AG04450 (cell line): ENCODE measurements at places on chromosomes 12 and 14.
A peak's percentile ranks its signal among the peaks of the same experiment; 100 is the strongest.

GRCh38 chr14:101054671-101055070, 151.1 kb upstream of the RTL1 start:
- DNase-seq, result no peak

DNA sequence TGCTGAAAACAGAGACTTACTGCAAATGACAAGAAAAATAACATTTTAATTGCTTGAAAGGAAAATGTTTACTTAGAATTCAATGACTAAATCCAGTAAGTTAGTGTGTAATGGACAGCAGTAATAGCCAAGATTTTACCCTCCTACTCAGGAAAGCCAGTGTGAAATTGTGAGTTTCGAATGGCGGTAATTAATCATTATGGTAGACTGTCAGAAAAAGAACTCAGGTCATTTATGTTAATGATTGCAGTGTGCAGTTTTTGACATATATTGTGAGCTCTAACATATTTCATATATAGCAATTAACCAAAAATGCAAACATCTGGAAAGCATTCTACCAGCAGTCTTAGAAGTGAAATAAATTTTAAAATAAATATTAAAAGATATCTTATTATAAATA, 60.3 kb downstream of the PDZRN4 start:
- no peak for DNase-seq

GRCh38 chr12:100154474-100155247, 12.0 kb upstream of the BLTP3B start:
- no peak for DNase-seq

GRCh38 chr14:50354527-50354926, 42.2 kb downstream of the CDKL1 start:
- no peak for DNase-seq

GRCh38 chr14:36268121-36268520, 52.3 kb downstream of the MBIP start:
- no peak for DNase-seq

DNA sequence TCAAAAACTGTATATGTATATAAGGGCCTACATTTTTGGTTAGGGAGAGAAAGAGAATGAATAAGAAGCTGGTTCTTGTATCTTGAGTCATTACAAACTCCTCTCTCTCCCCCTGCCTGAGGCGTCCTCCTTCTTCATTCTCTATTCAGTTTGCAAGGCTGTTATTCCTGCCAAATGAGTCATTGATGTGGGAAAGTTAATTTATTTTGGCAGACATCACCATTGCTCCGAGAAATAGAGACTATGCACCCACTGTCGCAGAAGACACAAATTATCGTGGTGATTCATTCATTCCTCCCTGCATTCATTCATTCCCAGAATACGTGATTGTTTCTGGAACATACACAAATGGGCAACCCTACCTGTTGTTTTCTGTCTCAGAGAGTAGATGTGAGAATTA, 112.5 kb upstream of the MED13L start:
- peak; percentile 85 for DNase-seq

GRCh38 chr12:79115743-79116142, 251.2 kb downstream of the SYT1 start:
- no peak for DNase-seq

- no peak for DNase-seq
These were observed 287.1 kb upstream of the G2E3 start for GRCh38 chr14:30271811-30272323.

- no peak for DNase-seq
These were observed 364.9 kb upstream of the GARIN6 start for GRCh38 chr12:99282624-99283023.

GRCh38 chr12:34303091-34303870, 281.0 kb downstream of the ALG10 start:
- no peak for DNase-seq

- DNase-seq, result no peak
These were observed 319 bp downstream of the GALNT6 start for GRCh38 chr12:51390891-51391282.

DNA sequence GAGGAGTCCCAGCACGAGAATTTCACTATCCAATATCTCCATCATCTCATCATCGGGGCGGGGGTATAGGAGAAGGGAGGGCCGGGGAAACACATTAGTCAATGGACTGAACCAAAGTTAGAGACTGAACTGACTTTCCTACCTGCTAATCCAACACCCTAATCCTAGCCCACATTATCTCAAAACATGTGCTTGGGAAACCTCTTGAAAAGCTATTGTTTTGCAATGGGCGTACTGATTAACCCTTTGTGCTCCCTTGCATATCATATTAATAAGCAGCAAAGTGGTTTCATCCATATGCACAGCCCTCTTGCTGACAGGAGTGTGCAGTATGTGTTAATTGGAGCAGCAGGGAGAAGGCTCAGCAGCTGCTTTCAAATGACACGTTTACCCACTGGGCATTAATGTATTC, 125.7 kb upstream of the GRIP1 start:
- DNase-seq, result no peak

DNA sequence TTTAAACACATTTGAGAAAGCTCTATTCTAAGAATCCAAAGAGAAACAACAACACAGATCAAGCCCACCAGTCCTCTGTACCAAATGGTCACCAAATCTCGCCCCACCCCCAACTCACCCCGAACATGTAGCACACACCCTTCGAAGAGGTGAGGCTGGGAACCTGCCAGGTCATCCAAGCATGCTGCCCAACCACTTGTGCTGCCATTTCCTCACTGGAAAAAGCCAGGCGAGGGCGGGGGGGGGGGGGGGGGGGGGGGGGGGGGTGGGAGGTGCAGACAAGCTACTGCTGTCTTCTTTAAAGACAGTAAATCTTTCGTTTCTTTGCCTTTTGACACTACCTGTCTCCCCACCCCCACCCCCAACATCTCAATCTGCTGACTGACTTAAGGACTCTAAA, 59.9 kb downstream of the SETD3 start:
- DNase-seq, result no peak

DNA sequence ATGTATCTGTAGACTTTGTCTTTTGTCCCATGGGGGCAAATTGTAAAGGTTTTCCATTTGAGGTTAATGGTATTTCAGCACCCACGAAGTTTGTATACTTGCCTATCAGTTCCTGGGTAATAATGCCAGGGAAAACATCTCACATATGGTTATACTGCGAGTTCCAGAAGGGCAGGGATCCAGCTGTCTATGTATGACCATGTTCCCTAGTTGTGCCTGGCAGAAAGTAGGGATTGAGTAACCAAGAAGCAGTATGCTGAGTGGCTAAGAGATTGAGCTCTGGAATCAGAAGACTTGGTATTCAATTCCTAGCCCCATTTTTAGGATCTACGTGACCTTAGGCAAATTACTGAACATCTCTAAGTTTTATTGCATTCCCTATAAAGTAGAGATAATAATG, 173.2 kb upstream of the PWP1 start:
- no peak for DNase-seq

DNA sequence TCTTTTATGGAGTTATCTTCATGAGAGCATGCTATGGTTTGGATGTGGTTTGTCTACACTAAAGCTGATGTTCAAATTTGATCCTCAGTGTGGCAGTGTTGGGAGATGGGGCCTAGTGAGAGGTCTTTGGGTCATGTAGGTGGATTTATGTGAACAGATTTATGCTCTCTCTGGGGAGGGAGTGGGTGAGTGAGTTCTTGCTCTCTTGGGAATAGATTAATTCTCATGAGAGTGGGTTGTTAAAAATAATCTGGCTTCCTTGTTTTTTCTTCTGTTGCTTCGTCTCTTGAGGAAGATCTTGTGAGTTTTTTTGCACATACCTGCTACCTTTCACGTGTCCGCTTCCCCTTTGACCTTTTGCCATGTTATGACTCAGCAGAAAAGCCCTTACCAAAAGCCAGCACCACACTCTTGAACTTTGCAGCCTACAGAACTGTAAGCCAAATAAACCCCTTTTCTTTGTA, 20.5 kb downstream of the DERA start:
- no peak for DNase-seq

GRCh38 chr14:65101631-65102440, 481 bp downstream of the MAX start:
- no peak for DNase-seq

DNA sequence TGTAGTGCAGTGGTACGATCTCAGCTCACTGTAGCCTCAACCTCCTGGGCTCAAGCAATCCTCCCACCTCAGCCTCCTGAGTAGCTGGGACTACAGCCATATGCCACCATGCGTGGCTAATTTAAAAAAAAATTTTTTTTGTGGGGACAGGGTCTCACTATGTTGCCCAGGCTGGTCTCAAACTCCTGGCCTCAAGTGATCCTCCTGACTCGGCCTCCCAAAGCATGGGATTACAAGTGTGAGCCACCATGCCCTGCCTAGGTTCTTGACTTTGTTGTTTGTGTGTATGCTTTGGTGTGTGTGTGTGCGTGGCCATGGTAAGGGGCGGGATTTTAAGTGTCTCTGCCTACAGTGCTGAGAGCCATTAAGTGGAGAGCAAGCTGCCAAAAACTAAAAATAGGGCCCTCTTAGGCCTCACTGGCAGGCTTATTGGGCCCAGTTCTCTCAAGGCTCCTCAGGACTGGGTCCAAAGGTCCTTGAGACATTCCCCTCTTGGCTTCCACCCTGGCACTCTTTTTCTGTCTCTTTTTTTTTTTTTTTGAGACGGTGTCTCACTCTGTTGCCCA, 5.1 kb downstream of the COX14 start:
- no peak for DNase-seq

GRCh38 chr12:104747330-104747729, 210.8 kb downstream of the SLC41A2 start:
- no peak for DNase-seq

GRCh38 chr12:104695453-104696148, 238.9 kb downstream of the CHST11 start:
- DNase-seq, result peak; percentile 59

GRCh38 chr14:62093736-62094135, 331.5 kb downstream of the SNAPC1 start:
- DNase-seq, result no peak
